ENCODE measurements at places on chromosomes 5 and 9.

- DNase-seq = peak; percentile 32
Measured at GRCh38 chr9:34612788-34613390, 992 bp upstream of the RPP25L start.

DNA sequence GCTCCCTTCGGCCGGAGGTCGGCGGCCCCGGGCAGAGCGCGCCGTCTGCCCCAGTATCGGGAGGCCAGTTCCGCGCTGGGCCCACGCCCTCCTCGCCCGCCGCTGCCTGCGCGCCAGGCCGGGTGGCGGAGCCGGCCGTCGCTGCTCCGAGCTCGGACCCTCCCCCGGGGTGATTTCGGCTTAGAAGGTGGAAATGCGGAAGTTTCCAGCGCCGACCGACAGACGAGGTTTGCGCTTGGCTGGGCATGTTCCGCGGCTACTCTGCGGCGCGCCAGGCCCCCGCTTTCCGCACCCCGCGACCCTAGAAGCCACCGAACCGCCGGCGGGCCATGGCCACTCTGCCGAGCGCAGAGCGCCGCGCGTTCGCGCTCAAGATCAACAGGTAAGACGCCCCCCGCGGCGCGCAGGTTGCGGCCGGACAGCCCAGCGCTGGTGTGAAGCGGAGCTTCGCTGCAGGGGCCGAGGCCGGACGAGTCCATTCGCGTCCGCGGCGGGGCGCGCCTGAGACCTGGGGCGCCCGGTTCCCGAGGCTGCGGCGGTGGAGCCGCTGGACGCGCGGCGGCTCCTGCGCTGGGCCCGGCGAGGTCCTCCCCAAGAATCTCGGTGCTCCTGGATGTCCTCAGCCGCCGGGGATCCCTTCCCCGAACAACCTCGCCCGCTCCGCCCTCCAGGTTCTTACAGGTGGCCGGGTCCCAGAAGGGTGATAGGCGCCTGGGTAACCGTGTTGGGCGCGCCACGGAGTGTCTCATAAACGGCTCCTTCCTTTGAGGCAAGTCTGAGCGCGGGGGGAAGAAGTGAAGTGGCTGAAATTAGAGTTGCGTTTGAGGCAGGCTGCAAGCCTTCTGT, at the start of gene DOCK8:
Gene DOCK8 (plus strand): TSS at position 218 of the 846 bp plus-strand sequence. CDS start 112 bp downstream, at position 330.
- DNase-seq = peak; percentile 20

DNA sequence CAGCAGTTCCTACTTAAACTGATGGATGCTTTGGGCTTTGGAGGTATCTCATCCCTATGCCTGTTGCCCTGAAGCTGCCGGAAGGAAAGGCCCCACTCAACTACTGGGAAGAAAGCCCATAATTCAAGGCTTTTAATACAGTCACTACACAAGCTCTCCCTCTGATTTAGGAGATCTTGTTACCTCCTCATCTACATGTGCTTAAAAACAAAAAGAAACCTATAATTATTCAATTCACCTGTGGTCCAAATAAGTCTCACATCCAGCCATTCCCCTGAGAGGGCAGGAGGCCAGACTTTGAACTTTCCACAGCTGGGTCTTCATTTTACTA, 715 bp upstream of the LEAP2 start:
- no peak for DNase-seq

GRCh38 chr5:180328296-180329137, 24.6 kb downstream of the GFPT2 start:
- DNase-seq = peak; percentile 66

DNA sequence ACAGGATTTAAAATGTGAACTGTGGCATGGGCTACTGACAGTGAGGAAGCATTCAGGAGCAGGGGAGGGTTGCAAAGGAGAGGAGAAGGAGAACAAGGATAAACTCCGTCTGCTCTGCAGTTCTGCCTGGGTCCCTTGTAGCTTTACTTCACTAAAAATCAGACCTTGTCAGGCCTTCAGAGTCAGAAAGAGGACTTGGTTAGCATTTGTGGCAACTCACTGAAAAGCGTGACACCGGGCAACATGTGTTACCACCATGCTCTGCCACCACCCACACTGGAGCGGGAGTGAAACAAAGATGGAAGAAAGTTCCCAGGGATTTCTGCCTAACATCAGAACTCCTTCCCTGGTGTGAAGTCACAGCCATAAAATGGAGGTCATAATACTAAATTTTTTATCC, 19.3 kb downstream of the FYB1 start:
- no peak for DNase-seq

GRCh38 chr9:98962181-98962560, 18.5 kb downstream of the COL15A1 start:
- DNase-seq = no peak

- no peak for DNase-seq
Measured at GRCh38 chr5:74546796-74547195, 93.7 kb downstream of the ENC1 start.

GRCh38 chr5:173410459-173411233, 82.4 kb upstream of the STC2 start:
- DNase-seq = no peak

DNA sequence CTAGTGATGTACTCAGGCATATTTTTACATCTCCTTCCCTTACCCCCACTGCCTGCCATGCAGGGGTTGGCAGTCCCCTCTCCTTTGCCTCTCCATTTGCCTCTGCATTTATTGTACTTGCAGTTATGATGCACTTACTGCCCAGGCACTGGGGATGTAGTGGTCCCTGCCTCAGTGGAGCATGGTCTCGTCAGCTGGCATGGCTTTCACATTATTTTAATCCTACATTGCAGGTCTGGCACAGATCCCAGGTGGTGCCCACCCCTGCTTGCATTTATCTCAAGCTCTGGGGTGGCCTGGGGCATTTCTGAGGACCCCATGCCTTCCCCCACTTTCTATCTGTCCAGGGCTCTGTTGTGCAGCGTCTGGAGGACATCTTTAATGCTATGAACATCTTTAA, 23.2 kb upstream of the PITX1 start:
- DNase-seq = no peak

DNA sequence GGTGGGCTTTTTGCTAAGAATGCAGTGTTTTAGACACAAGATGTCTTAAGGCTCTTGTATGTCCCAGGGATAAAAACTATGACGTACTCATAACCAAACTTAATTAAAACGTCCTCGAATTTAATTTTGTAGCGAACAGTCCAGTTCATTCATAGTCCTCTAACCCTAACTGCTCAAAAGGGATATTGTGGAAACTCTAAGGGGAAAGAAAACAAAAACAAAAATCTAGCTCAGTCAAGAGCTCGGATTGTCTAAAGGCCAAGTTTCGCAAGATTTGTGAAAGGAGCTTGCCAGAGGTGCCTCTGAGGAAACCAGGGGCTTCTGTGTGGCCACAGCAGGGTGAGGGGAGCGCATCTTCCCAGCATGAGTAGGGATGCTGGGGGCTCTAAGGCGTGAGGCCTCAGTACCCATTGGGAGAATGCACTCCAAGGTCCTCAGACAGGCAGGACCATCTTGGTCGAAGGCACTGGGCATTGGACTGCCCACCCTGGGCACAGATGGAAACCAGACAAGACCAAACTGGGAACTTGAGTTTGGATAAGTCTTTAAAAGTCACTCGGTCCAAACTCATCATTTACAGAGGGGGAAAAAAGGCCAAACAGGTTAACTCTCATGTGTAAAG, 71.8 kb downstream of the PRRT1B start:
- no peak for DNase-seq

DNA sequence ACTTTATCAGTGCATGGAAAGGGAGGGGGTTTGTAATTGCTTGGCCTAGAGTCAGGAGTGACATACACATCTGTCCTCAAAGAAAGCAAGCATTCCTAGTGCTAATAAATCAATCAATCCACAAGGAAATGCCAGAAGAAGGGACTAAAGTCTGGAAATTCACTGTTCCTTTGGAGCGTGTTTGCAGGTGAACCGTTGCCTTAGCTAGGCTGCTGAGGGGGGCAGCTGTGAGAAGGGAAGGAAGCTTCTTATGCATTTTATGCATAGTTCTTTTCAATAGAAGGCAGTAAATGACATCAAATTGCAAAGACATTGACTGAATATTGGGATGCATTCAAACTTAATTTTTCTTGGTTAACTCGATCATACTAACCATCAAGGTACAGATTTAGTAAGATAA, 1092.5 kb upstream of the SEMA6A start:
- no peak for DNase-seq

GRCh38 chr5:37657046-37657445, 182.8 kb downstream of the GDNF start:
- DNase-seq = no peak

GRCh38 chr5:1155191-1156032, 43.5 kb upstream of the SLC12A7 start:
- DNase-seq = no peak

- DNase-seq = no peak
Measured at GRCh38 chr5:117188211-117188610, 613.6 kb upstream of the SEMA6A start.

DNA sequence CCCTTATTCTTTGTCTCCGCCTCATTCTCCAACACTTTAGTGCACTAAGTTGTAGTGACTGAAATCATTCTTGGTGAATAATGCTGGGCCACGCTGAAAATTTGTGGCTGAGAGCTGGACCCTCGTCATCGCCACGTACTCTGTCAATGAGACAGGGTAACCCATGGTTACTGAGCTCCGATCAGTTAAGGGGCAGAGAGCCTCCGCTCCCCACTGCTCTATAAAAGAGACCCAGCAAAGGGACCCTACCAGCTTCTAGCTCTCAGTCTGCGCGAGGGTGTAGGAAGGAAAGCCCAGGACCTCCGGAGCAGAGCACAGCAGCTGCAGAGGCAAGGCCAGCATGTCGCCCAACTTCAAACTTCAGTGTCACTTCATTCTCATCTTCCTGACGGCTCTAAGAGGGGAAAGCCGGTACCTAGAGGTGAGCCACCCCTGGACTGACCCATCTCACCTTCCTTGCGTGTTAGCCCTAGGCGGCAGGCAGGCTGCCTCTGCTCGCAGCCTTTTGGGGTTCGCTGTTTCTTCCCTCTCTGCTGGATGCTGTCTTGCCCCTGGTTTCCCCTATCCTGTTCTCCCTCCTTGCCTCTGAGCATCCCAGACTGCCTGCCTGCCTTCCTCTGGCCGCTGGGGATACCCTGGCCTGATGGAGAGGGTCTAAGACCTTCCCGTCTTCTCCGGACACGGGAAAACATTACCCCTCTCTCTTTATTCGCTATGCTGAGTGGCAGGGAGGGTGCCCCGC, at the start of gene CRHBP:
Gene CRHBP (plus strand): TSS at position 251 of the 742 bp plus-strand sequence. CDS start 90 bp downstream, at position 341.
- DNase-seq = no peak

DNA sequence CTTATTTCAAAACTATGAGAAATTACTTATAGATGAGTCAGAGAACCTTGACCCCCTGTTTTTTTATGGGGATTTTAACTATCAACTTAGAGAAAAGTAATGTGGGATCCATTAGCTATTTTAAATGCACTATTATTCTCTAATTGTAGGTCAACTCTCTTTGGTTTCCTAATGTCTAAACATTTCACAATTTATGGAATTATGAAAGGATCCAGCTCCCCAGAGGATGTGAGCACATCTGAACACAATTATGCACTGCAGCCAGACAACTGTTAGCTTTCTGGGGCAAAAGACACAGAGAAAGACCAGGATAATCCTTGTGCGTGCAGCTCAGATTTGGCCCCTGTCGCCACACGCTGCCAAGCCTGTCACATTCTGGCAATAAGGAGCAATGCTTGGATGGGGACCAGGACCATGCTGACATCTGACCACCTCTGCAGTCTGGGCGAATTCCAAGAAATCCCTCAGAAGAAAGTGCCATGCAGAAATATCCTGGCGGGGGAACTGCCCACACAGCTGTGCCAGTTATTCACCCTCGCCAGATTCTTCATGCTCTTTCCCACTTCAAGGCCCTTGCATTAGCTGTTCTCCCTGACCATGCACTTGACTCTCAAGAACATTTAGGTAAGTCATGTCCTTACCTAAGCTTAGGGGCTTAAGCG, 22.2 kb upstream of the CMBL start:
- DNase-seq = no peak
